ENCODE measurements at places on chromosomes 4 and X. TPM values are rescaled to one million over a fixed set of nuclear protein-coding genes. Genes with fewer than 3 reads are reported as not detected.

SLC6A14 gene
- 19.8 TPM for total RNA-seq

BMX gene
- total RNA-seq: not detected

GAGE12E gene
- total RNA-seq: not detected

CHRDL1 gene
- total RNA-seq: not detected

RPL39 gene
- 3,096 TPM for total RNA-seq

IL2 gene
- total RNA-seq: not detected

MAOA gene
- total RNA-seq: 68.0 TPM

SMIM31 gene
- total RNA-seq: not detected
